Activated CD4-positive, alpha-beta T cell treated with anti-CD3 and anti-CD28 coated beads for 24 hours (primary cell): ENCODE measurements at places on chromosomes 16 and 17.

GRCh38 chr17:46979147-46979863 is at the start of gene RPRML:
TSS of gene RPRML (minus strand) at chr17:46979253. CDS start at chr17:46979007, 246 bp downstream.
- peak; percentile 33 for DNase-seq

DNA sequence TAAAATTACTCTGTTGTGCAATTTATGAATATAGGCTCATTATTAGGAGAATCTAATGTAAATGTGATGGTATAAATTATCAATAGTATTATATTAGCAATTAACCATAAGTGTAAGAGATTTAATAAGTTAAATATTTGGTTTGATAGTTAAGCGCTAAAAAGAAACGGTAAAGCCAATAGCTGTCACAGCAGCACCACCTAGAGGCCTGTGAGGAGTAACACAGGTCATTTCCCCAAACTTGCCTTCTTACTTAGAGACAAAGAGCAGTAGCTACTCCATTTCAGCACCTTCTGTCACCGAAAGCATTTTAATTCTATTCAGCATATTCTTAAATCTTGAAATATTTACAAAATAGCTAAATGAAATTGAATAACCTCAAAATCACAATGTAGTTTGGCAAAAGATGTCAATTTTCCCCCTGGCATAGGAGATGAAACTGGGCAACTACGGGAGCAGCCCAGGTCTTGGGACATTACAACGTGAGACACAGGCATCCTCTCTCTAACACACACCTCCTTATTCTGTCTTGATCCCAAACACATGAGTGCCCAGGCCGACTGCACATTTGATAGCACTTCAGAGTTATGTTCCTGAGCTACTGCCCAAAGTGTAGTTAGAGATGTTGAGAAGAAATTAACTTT is 14.3 kb upstream of the DYNLRB2 start:
- peak; percentile 50 for DNase-seq

DNA sequence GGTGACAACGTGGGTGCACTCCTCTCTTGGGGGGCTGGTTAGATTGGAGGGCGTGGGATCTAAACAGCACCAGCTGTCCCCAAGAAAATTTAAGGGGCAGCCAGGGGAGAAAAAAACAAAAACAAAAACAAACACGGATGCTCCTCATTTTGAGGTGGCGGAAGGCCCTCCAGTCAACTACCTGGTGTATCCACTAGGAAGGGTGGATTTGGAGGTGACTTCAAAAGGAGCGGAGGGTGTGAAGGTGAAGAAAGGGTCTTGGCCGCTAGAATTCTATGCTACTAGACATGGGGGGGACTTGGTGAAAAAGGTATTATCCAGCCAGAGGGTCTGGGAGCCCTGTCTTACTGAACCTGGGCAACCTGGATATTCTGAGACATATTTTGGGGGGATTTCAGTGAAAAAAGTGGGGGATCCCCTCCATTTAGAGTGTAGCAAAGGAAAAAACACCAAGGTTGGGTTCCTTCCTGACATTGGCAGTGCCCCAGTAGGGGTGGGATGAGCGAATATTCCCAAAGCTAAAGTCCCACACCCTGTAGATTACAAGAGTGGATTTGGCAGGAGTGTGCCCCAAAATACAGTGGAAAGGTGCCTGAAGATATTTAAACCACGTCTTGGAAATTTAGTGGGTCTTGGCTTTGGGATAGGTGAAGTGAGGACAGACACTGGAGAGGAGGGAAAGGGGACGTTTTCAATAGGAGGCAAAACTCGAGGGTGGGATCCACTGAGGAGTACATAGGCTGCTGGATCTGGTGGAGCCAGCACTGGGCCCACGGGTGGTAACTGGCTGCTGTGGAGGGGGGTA is 454 bp upstream of the FGF11 start:
- no peak for DNase-seq

DNA sequence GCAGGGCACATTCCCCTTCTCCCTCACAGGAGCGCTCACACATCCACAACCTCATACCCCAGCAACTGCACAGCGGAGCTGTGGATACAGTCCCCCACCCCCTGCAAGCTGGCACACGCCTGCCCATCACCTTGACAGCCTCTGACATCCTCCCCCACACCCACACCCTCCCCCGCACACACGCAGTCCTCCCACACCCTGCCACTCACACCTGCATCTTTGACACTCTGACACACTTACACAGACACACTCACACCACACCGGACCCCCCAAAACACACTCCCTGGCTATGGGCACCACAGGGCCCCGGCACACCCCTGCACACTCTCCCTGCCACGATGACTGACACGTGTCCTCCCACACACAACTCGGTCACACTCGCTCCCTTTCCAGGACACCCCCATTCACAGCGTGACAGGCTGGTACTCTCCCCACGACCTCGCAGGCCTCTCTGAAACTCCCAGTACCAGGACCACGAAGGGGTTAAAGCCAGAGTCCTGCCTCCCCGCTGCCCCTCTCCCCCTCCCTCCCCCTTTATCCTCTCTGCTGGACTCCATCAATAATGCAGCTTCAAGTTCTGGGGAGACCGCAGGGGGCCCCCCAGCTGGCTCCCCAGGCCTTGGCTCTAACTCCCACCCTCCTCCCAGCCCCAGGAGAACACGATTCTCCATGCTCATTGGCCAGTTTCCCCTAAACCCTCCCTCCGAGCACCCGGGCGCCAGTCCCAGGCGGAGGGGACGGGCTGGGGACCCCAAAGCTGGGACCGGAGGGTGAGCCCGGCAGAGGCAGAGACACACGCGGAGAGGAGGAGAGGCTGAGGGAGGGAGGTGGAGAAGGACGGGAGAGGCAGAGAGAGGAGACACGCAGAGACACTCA is at the start of gene PPP1R1B:
PPP1R1B (plus strand) TSS at position 782 of the 876 bp plus-strand sequence. CDS start 441 bp downstream, outside the sequence.
- no peak for DNase-seq

DNA sequence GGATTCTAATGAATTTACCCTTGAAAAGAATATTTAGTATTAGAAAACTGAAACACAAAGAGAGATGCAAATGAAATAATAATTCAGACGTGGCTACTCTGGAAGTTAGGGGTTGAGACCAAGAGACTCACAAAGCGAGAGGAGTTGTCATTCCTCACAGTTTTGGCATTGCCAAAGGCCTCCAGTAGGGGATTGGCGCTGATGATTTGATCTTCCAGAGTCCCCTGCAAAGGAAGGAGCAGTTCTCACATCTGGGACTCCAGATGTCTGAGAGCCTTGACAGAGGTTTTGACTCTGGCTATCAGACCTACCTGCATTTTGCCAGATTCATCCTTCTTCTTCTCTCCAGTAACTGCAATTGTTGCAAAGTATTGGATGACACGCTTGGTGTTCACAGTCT is 6.6 kb downstream of the MYH8 start:
- no peak for DNase-seq

GRCh38 chr17:76270770-76271668 is 5.9 kb downstream of the UBALD2 start:
- no peak for DNase-seq

DNA sequence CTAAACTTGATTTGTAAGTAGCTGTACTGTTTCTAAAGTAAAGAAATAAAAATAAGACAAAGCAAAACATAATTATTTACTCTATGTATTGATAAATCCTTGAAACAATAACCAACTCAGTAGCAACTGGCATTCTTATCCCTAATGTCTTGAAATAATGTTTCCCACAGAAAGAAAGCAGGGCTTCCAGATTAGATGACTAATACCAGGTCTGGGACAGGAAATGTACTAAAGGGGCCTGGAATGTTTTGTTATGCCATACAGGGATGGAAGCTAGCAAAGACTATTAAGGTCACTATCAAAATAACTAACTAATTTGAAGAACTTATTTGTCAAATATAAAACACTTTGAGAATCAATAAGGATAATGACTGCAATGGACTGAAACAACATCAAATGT is 82.1 kb downstream of the CFDP1 start:
- no peak for DNase-seq

DNA sequence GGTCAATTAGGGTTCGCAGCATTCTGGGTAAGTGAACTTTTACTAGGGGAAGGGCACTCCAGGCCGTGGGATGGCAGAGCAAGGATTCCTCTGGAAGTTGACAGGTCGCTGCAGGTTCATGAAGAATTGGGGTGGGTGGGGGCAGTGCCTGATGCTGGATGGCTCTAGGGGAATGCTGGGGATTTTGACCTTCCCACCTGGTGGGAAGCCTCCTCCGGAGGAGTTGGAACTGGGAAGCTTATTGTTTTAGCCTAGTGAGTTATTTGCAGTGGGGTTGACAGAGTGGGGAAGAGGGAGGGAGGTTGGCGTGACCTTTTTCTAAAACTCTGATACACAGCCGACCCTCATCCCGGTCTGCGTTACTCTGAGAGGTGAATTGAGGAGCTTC is 606 bp upstream of the C17orf113 start:
- no peak for DNase-seq

- DNase-seq = no peak
Observed at GRCh38 chr17:42541041-42541833, 5.2 kb downstream of the NAGLU start.

GRCh38 chr16:53356478-53357207 is 77.6 kb upstream of the RBL2 start:
- DNase-seq = no peak

- DNase-seq = no peak
Observed at GRCh38 chr16:65618333-65618732, 496.5 kb upstream of the CDH11 start.

DNA sequence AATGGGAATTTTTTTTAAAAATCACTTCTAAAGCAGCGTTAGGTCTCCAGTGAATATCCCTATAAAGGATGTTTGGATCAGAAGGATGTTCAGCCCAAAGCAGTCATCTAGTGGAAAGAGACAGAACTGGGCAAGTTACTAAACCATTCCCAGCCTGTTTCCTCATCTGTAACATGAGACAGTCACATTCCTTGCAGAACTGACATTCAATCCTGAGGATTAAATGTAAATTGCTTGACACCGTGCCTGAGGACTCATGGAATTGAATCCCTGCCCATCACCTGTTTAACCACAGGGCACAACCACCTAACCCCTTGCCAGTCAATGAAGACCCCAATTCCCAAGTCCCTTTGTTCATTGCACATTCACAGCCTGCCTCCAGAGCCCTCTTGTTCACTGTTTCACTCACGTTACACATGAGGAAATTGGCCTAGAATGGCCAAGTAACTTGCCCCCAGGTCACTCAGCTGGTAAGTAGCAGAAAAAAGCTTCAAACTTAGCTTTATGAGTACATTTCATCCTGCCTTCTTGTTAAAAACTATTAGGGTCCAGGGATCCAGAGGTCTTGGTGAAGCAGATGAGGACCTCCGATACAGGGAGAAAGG is 1.4 kb downstream of the CMTM2 start:
- no peak for DNase-seq

GRCh38 chr16:14616280-14616679 is 13.8 kb downstream of the PARN start:
- no peak for DNase-seq

DNA sequence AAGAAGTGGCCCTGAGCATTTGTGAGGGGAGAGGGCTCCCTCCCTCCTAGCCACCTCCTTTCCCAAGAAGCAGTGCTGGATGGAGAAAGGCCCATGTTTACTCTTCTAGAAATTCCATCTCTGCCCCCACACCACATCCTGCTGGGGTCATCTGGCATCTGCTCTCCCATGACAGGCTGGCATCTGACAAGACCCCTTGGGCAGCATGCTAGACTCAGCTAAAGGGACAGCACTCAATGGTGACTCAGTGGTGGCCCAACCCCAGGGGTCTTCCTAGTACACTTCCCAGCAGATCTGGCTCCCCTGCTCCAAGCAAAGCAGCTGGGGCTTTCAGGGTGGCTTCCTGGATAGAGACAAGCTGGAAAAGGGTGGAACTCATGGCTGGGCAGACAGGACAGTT is 14.4 kb downstream of the SLC38A7 start:
- no peak for DNase-seq

GRCh38 chr16:81547194-81547938 is 102.8 kb downstream of the CMIP start:
- no peak for DNase-seq

DNA sequence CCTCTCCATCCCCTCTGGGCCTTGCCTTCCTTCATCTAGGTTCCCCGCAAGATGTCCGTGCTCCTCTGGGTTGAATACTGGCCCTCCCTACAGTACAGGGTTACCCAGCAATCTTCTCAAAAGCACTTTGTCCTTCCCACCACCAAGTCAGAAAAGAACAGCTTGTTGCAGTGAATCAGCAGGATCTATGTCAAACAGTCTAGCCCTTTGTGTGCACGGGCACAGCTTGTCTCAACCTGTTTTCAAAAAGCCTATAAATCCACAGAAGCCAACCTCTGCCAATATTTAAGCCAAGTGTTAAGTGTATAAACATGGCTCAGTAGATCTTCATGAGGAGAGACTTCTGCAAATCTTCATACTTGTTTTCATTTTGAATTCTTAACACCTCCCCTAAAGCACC is 25.2 kb downstream of the C17orf67 start:
- no peak for DNase-seq

DNA sequence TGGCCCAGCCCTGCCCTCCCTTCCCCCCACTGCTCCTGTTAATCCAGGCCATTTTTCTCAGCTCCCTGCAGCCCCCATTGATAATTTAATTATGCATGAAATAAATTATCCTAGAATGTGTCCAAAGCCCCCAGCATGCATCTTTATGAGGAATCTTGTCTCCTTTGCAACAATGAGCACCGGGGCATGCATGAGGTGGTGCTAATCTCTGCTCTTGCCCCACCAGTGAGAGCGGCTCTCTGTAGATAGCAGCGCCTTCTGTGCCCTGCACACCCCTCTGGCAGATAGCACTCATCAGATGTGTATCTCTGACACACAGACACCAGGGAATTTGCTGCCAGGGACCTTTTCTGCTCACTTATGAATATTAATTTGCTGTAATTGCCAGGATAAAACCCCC is 140.2 kb upstream of the CDC42EP4 start:
- DNase-seq = no peak

DNA sequence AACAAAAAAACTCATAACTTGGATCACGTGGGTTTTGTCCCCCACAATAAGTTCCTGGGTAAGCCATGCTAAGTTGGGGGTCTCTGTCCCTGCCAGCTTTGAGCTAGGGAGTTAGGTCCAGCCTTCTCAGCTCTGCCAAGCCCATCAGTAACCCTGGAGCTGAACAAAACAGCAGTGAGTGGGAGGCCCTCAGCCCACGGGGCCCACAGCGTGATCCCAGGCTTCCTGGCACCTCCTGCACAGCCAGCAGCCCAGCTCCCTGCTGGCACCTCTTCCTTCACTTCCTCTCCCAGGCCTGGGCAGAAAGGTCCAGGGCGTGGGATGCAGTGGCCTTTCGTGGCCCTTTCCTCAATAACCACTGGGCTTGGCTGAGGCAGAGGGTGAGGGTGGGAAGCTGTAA is 35.5 kb upstream of the CDC42EP4 start:
- no peak for DNase-seq

- DNase-seq = no peak
Observed at GRCh38 chr16:54928411-54929089, 2.1 kb upstream of the IRX5 start.

DNA sequence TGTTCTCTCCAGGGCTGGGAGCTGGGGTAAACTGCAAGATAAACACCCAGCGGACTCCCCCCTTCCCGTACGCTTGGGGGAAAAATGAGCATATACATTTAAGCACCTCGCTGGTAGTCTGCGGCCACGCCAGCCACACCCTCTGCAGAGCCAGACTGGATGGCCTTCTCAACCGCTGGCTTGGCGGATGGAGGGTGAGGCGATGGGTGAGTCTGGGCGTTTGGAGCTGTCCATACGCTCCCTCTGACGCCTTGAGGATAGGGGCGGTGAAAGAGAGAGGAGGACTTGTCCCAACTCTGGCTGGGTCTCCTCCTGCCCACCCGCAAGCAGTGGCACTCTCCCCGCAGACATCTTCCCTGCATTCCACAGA is 1.0 kb downstream of the ITGA3 start:
- no peak for DNase-seq
